ENCODE measurements at places on chromosomes 2 and 18.

DNA sequence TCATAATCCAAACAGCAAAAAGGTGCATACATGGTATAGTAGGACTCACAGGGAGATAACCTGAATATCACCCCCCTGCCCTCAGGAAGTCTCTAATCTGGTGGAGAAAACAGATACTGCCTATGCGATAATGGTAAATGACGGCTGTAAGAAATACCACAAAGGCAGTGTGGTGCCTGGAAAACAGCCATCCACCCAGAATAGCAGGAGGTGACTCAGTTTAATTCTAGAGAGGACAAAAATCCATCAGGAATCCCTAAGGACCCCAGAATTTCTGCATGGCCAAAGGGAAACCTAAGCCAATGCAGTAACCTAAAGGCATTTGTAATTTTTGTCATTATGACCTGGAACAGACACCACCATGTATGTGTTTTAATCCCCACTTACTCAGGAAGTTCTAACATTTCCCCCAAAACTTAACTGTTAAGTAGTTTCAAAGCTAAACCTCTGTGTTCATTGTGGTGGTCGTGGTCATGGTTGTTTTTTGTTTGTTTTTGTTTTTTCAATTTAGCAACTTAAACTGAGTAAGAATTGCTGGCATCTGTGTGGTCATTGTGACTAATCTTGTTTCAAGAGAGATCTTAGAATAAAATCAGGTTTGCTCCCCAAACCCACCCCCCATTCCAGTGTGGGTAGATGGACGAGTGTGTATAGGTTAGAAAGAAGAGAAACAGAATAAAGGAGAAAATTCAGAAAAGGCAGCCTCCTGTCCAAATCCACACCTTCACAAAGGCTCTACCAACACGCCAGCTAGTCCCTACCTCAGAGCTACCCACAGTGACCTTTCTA lies 121.5 kb upstream of the CDCA7 start:
- no peak for DNase-seq

- DNase-seq: no peak
These were observed 405.3 kb upstream of the GALNT5 start for GRCh38 chr2:156852210-156852609.

GRCh38 chr2:212494418-212495020 lies 44.1 kb downstream of the ERBB4 start:
- DNase-seq: no peak

DNA sequence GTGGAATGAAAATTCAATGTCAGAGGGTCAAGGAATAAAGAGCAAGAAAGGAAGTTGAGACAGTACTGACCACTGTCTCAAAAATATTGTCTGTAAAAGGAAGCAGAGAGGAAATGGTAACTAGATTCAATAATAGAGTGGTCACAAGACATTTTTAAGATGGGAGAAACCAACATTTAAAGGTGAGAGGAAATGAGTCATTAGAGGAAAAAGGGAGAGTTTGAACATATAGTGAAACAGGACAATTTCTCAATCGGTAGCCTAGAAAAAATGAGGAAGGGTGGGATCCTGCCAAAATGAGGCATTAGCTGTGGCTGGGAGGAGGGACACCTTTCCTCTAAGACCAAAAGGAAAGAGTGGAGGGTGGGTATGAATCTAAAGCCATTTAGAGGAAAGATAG lies 288.5 kb downstream of the SP3 start:
- no peak for DNase-seq

GRCh38 chr2:23286031-23286757 lies 98.8 kb upstream of the KLHL29 start:
- DNase-seq: no peak

DNA sequence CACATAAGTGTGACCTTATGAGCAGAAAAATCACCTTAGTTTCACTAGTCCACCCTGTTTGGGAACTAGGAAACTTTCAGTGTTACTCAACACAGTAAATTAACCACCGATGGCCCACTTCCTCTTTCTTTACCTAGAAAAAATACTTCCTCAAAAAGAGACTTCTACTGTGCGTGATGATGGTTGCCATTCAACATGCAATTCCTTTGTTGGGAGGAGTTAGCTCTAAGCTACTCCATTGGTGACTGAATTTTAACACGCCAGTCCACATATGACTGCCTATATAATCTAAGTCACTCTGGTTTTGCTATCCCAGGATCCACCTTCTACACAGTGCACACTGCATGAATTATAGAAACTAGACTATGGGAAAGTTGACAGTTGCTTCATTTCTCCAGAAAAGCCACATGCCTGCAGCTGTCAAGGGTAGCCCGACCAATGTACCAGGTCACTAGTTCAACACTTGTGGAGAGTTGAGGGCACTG lies 47.8 kb upstream of the REG3G start:
- no peak for DNase-seq

DNA sequence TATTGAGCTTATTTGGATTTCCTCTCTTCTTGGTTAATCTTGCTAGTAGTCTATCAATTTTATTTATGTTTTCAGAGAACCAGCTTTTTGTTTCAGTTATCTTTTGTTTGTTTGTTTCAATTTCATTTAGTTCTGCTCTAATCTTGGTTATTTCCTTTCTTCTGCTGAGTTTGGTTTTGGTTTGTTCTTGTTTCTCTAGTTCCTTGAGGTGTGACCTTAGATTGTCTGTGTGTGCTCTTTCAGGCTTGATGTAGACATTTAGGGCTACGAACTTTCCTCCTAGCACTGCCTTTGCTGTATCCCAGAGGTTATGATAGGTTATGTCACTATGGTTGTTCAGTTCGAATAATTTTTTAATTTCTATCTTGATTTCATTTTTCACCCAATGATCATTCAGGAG lies 141.6 kb downstream of the ZNF236 start:
- DNase-seq: no peak

GRCh38 chr18:40485318-40485717 lies 1469.7 kb upstream of the PIK3C3 start:
- no peak for DNase-seq

DNA sequence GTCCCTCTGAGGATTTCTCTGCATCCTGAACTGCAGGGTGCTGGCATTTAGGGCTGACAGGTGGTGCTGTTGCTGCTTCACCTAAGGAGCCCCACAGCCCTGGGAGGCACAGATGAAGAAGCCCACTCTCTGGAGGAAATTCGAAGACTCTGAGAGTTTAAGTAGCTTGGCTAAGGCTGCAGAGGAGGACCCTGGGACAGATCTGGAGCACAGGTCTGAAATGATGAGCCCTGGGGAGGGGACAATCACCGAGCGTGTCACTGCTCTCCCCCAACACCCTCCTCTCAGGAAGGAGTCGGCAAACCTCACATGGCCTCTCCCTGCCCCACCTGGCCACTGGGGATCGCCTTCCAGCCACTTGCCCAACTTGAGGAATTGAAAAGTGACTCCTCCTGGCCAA lies 18.6 kb downstream of the CYP27C1 start:
- no peak for DNase-seq

DNA sequence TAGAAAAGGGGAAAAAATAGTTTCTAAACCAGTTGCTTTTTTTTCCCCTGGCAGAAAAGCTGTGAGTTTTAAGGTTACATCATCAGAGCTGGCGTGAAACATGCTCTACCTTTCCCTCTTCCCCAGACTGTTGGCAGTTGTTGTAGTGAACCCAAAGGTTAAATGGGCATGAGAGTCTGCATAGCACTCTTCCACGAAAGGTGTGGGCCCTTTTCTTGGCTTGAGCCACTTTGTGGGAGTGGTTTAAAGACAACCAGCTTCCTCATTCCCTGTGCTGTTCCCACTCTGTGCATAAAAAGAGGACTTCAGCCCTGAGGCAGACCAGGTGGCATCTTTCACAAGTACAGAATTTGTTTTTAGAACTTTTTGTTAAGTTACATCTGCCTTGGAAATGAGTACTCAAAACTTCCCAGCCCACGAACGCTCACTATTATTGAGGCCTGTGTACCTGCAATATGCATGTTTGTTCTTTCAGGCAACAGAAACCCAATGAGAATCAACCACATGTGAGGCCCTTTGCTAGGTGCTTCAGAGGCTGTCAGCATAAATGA lies 243.8 kb downstream of the BABAM2 start:
- DNase-seq: no peak

- DNase-seq: no peak
These were observed 50.9 kb downstream of the MMADHC start for GRCh38 chr2:149536649-149537048.

DNA sequence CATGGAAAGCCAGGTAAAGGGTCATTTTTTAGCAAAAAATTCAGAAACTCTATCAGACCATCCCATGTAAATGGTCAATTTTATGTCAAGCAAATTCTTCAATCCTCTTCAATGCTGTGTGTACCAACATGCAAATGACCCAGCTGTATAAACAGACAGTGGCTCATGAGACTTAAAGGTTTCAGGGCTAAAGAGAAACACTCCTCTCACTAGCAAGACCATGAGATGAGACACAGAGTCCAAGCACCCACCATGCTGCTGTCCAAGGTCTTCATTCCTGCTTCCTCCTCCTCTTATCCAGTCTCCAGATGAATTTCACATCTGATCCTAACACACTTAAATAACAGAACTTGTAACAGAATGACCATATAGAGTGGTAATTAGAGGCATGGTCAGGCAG lies 30.8 kb upstream of the ONECUT2 start:
- no peak for DNase-seq

Data from AG09319 (cell line).